Smooth muscle cell of bladder (primary cell): ENCODE measurements at places on chromosomes 5 and 9. TPM values are rescaled to one million over a fixed set of nuclear protein-coding genes. Genes with fewer than 3 reads are reported as not detected.

Gene FPGS
- 62.7 and 65.2 TPM in 2 replicates for total RNA-seq

Gene WDR70
- total RNA-seq = 31.2 and 38.4 TPM in 2 replicates

Gene KLF9
- 85.1 and 102 TPM in 2 replicates for total RNA-seq

Gene SH3PXD2B
- 23.0 and 27.2 TPM in 2 replicates for total RNA-seq

Gene LHX3
- total RNA-seq = not detected in 2 replicates

Gene CXCL14
- 0.14 and 0.37 TPM in 2 replicates for total RNA-seq

Gene COQ4
- 16.2 and 17.2 TPM in 2 replicates for total RNA-seq

Gene NRARP
- total RNA-seq = 0.09 and 0.14 TPM in 2 replicates

Gene MSMP
- total RNA-seq = not detected in 2 replicates

Gene NOXA1
- 0.46 and 0.57 TPM in 2 replicates for total RNA-seq

Gene KLHL9
- 29.2 and 37.3 TPM in 2 replicates for total RNA-seq

Gene FGD3
- total RNA-seq = not detected in 2 replicates

Gene HAVCR2
- under 0.01 and 0.09 TPM in 2 replicates for total RNA-seq

Gene CKMT2
- 4.1 and 17.4 TPM in 2 replicates for total RNA-seq

Gene PCA3
- total RNA-seq = not detected in 2 replicates

Gene UBAP1
- 26.3 and 29.3 TPM in 2 replicates for total RNA-seq

Gene TUSC1
- 5.0 and 7.2 TPM in 2 replicates for total RNA-seq

Gene PIP5K1B
- total RNA-seq = under 0.01 TPM in 2 replicates

Gene SLC34A1
- total RNA-seq = not detected in 2 replicates

Gene RPL35
- 3,147 and 3,152 TPM in 2 replicates for total RNA-seq

Gene TLX3
- total RNA-seq = not detected in 2 replicates

Gene MED10
- 8.4 and 10.4 TPM in 2 replicates for total RNA-seq

Gene TMEM252
- not detected in 2 replicates for total RNA-seq

Gene ADAMTS19
- 36.3 and 87.6 TPM in 2 replicates for total RNA-seq

Gene TEK
- total RNA-seq = 3.0 and 19.2 TPM in 2 replicates

Gene RASEF
- total RNA-seq = 0.14 and 0.18 TPM in 2 replicates

Gene KCNN2
- total RNA-seq = 0.43 and 0.55 TPM in 2 replicates

Gene ZNF354C
- 6.7 and 7.7 TPM in 2 replicates for total RNA-seq

Gene LURAP1L
- 71.4 and 73.5 TPM in 2 replicates for total RNA-seq

Gene PCDHGA1
- 1.1 TPM in 2 replicates for total RNA-seq

Gene EGFL7
- 10.5 and 15.6 TPM in 2 replicates for total RNA-seq

Gene TMOD1
- 0.57 and 0.74 TPM in 2 replicates for total RNA-seq

Gene CDH9
- 0.18 TPM in 1 of 2 replicates, not detected in the other for total RNA-seq

Gene CDKN2B
- 18.5 and 37.2 TPM in 2 replicates for total RNA-seq

Gene CD74
- total RNA-seq = 0.85 and 1.8 TPM in 2 replicates

Gene DCTN3
- total RNA-seq = 105 and 113 TPM in 2 replicates

Gene SPINK4
- 0.74 and 2.6 TPM in 2 replicates for total RNA-seq

Gene PRDM9
- total RNA-seq = not detected in 2 replicates

Gene EQTN
- not detected in 2 replicates for total RNA-seq
